ENCODE measurements at places on chromosomes 1 and 21.

GRCh38 chr1:172742599-172743500, 83.9 kb downstream of the FASLG start:
- peak; percentile 51 for DNase-seq

DNA sequence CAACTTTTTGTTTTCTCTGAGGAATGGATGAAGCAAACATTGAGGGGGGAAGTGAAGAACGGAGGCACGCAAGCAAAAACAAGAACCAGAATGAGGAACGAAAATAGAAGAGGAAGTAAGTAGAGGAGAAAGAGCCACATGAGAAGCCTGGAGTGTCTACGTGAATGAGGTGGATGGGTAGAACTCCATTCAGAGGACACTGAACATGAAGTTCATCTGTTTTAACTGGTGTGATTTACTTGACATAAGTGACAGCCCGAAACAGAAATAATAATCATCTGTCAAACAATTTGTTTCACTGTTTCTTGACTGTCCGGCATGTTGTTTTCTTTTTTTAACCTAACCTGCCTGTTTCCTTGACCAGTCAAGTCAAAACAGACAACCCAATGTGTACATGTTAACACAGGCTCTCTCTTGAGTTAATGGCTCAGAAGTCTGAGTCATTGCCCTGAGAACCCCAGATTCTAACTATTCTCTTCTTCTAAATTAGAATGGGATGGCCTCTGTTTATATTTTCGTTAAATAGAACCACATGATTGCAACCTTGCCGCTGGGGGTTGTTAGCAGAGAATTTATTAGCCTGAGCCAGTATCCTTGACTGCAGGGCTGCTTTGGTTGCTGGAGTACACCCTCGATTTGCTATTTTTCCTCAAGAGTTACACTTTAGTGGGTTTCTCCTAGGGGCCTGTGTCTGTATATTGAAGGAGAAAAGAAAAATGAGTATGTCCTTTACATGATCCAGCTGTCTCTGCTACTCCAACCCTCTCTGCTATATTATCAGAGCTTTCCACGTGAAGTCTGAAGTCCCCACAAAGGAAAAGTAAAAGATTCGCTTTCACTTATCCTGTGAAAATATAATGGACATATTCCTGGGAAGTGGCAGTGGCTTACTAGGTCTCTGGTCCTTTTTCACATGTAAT, 151.7 kb downstream of the ZC3H11B start:
- DNase-seq, result no peak

GRCh38 chr1:78854556-78854955, 152.0 kb downstream of the ADGRL4 start:
- DNase-seq, result no peak

DNA sequence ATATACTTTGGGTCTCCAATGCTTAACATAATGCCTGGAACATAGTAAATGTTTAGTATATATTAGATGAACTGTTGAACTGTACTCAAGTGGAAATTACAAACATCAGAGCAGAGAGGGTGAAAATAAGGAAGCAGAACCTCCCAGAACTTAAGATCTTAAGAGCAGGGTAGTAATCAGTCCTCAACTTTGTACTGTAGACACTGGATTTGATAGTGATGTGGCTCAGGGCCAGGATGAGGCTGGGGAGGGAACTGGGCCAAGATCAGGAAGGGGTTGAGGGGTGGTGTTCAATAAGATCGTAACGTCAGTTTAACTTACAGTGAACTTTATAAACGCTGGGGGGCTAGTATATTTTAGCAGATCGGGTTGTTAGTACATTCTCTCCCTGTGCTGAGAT, 15.4 kb downstream of the MPZL1 start:
- DNase-seq, result no peak

DNA sequence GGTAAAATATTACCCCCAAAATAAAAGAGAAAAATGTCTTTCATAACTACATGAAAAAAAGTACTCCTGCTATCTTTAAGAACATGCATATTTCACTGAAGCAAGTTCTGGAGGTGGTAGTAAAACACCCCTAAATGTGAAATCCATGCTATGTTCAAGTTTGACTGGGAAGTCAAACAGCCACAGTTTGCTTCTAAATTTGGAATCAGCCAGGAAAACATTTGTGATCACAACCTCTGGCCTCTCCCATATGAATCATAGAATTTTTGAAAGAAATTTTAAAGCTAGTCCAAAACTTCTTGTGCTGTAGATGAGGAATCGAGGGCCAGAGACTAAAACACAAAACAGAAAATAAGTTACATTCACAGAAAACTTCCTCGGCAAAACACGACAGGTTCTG, 6.6 kb downstream of the SORT1 start:
- no peak for DNase-seq

DNA sequence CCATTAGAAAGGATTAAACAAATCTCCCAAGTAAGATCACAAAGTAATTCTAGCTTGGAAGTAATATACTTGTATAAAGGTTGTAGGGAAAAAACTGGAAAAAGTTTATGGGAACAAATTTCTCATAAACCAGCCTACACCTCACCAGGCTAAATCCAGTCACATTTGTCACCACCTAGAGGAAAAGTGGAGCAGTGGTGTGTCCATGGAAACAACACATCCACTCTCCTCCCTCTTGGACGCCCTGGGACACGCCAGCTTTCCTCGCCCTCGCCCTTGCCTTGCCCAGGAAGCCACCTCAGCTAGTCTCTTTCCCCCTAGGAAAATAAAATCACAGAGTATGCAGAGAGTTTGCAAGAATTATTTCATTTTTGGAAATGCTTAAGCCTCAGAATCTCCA, 2.2 kb downstream of the PALMD start:
- DNase-seq, result no peak

DNA sequence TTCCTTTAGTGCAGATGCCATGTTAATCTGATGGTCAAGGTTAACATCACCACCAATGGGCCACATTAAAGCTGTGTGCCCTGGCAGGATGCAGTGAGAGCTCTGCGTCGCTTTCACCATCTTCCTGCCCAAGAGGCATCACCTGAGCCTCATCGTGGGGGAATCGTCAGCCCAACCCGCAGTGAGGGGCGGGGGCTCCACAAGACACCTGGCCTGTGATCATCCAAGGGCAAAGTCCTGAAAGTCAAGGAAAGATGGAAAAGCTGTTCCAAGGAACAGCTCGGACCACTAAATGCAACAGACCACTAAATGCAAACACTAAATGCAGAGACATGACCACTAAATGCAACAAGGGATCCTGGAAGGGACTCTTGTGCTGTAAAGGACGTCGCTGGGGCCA, 49.9 kb downstream of the WDR4 start:
- no peak for DNase-seq

- DNase-seq, result no peak
These were observed 15.4 kb upstream of the XPR1 start for GRCh38 chr1:180616439-180616838.

DNA sequence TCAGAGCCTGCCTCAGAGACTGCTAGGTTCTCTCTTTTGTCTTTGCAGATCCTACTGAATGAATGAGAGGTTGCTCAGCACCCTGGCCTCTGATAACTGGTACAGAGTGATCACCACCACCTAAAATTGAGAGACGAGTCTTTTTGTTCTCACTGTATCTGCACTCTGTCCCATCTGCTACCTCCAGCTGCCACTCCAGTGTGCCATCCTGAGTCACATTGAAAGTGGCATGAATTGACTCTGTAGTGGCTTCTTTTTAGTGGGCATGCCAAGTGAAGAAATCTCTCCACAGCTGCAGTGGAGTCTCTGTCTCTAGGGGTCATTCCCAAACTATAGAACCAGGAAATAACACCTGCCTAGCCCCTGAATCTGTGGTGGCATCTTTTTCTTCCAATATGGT, 14.7 kb downstream of the CAMK1G start:
- no peak for DNase-seq

- DNase-seq, result no peak
These were observed 21.1 kb downstream of the FMO5 start for GRCh38 chr1:147204080-147204479.

- DNase-seq, result no peak
These were observed 234.8 kb downstream of the GPR52 start for GRCh38 chr1:174682419-174683008.

- no peak for DNase-seq
These were observed 21.3 kb upstream of the PRSS38 start for GRCh38 chr1:227793948-227794816.

DNA sequence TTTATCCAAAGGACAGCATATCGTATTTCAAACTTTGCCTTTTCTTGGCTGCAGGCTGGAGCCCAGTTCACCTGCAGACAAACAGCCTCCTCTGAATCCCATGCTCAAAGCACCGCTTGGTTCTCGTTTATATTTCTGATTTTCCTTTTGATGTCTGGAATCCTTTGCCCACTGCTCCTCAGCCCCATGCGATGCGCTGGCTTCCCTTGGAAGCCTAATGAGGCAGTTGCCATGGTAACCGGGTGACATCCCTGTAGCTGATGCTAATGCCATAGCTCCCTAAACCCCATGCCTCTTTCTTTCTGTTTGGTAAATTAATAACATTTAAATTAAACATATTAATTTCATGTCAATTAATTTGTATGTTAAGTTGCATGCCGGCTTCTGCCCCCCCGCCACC, 327.1 kb downstream of the PRDM2 start:
- no peak for DNase-seq

DNA sequence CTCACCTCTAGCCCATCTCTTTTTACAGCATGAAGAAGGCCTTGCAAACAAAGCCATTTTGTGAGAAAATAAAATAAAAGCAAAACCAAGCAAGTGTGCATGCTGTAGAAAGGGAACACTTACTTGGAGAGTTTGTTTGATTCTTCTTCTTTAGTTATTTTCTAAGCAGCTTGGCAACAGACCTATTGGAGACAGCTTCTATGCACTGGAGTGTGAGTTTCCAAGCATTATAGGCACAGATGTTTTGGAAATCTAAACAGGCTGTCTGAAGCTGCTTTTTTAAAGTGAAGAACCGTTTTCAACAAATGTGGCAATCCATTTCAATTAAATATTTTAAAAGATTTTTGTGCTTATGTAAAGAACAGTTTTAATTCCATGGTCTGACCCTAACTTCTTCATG, 76.6 kb downstream of the NGF start:
- no peak for DNase-seq

DNA sequence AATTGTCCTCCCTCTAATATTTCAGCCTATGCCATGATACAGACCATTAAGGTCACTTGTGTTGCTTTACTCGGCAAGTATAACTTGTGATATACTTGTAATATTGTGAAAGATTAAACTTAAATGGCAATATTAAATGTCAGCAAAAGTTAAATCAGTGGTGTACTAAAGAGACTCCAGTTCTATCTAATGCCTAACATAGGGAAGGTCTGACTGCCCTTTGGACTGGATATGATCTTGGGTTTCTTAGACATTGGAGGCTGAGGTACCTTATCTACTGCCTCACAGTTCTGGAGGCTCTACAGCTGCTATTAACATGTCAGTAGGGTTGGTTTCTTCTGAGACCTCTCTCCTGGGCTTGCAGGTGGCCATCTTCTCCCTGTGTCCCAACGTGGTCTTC, 89.9 kb downstream of the MT1HL1 start:
- DNase-seq, result no peak

DNA sequence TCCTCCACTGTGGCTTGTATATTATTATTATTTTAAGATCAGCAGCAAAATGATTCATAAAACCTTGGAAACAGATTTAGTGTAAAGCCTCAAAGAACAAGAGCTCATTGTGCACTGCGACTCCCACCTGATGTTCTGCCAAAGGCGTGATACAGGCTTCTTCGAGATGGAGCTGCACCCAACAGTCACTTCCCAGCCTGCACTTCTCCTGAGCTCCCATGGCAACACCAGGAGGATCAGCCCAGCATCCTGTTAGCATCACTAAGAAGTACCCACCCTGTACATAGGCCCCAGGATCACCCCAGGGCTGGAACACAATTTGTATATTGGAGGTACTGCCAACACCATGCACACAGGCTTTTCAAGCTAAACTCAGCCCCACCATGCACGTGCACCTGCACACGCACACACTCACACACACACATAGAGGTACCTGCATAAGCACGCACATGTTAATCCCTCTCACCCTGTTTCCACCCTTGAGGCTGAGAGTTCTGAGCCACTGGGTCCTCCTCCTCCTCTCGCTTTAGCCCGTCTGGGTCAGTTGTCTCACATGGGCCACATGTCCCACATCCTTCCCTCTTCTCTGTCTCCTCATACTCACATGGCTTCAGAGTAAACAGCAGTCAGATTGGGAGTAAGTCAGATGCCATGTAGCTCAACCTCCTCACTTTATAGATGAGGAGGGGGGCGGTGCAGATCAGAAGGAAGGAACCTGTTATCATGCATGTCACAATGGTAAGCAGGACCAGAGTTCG, 281.9 kb upstream of the POU3F1 start:
- DNase-seq, result no peak

GRCh38 chr1:55362558-55362957, 147.4 kb upstream of the USP24 start:
- DNase-seq, result no peak

- no peak for DNase-seq
These were observed 53.9 kb upstream of the LBR start for GRCh38 chr1:225481738-225482137.

GRCh38 chr1:15282810-15283474, 35.9 kb downstream of the FHAD1 start:
- DNase-seq, result no peak

DNA sequence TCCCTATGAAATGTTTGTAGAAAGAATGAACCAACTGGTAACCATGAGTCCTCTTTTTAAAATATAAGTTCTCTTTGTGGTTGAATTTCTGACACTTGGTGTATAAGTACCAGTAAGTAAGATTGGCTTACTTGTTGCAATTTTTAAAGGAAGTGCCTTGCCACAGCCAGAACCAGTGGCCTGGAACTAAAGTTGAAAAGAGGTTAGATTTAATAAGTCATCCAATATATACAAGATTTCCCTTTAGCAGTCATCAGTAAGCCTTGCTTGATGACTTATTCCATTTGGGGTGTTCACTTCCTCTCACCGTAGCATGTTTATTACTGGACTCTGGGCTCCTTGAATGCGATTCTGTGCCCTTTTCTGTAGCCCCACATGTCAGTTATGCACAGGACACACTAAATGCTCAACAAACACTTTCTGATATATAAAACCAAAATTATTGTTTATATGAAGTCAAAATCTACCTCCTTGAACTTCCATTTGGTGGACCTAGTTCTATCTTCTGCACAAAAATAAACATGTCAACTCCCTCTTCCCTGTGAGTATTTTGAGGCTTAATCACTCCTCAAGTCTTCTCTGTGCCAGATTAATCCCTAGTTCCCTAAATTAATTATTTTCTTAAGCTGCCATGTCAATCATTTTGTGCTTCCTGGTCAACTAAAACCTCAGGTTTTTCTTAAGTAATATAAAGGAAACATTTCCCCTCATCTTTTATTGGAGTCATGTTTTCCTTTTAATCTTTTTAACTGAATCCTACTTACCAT, 218.1 kb downstream of the ST6GALNAC3 start:
- DNase-seq, result no peak

DNA sequence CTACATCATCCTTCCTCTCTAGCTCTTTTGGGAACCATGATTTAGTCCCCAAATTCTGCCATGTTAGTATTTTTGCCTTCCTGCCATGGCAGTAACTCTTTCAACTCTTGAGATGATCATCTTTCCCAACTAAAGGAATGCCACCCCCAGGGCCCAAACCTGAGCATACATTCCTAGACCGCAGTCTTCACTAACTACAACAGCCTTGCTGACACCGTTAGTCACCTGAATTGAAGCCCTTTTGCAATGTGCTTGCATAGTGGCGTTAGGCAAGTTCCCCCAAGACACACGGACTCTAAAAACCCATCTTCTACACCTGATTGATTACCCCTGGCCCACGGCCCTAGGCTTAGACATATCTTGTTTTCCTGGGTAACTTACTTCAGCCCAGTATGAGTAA, 16.4 kb upstream of the YTHDF2 start:
- no peak for DNase-seq

GRCh38 chr1:16727190-16728111, 12.9 kb upstream of the RNU1-4 start:
- DNase-seq, result no peak

GRCh38 chr1:171784784-171785183, 3.3 kb downstream of the METTL13 start:
- DNase-seq, result no peak
